CMK (cell line): ENCODE measurements at places on chromosomes 2 and 18.

- DNase-seq = no peak
These were observed 64.3 kb upstream of the STAT1 start for GRCh38 chr2:191078165-191078867.

DNA sequence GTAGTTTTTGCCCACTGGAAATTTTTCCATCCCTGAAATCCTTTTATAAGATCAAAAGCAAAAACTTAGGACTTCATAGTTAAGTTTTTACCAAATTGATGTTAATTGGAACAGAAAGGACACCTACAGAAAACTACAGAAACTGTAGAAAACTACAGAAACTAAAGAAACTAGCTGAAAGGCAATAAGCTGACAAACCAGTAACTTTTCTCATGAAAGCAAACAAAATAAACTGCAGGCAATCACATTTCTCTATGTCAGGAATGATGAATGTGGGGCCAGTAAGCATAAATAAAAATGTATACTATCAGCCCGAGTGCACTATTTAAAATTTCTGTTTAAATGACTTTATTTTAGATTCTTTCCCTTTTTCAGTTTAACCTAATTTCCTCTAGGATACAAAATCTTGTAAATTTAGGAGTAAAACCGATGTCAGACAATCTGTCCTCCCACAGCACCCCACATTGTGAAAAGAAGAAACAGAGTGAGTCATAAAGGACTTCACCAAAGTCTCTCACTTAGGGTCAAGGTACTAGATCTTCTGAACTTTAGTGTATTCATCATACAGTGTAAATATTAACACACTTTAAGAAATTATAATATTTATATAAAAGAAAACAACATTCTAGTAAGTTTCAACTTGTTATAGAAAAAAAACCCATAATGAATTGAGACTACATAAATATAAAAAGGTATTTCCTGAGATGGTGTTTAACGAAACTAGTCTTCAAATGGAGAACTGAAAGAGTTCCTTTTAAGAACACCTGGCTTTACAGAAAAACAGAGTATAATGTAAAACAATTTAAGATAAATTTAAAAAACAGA, 46.6 kb downstream of the USP40 start:
- no peak for DNase-seq

GRCh38 chr2:224851811-224852210, 135.6 kb upstream of the CCDC195 start:
- DNase-seq = no peak

DNA sequence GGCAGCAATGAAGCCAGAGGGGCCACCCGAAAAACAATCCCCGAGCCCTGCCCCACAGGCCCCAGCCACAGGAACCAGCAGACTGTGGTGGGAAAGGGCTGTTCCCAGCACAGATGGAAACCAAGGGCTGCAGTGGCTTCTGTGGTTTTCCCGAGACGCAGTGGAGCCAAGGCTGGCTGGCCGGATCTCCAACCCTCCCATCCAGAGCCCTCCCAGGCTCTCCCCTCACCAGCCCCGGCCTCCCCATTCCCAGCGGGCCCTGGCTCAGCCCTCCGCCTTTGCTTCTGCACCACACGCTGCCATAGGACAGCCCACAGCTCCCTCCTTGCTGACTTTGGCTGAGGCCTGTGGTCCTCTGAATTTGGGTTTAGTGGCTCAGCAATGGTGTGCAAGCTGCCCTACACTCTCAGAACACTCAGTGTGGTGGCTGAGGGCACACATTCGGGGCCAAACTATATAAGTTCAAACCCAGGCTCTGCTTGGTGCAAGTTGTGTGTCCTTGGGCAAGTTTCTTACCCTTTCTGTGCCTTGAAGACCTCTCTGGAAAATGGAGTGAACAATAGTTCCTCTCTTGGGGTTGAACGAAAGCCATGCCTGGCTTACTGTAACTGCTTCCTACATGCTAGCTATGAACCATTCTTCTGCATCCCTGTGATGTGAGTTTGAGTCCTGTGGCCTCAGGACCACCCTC, 200.1 kb downstream of the SMAD7 start:
- no peak for DNase-seq
